ENCODE measurements at places on chromosomes 3 and 15.

GRCh38 chr15:59632714-59633113, 21.1 kb downstream of the GCNT3 start:
- DNase-seq = no peak

DNA sequence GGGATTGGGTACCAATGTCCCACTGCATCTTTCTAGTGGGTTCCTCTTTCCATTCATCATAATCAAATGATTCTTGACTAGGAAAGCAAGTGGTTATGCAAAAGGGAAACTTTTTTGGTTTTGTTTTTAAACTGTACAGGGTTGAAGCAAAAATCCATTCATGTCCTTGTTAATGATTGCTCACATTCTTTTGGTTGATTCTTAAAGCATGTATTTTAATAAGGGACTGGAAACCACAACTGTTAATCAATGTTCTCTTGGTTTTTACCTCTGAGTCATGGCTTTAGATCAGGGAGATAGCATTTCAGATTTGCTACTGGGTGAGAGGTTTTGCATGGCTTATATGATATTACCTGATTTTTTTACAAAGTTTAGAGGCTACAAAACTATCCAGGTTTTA, 371.7 kb upstream of the RGMA start:
- DNase-seq = no peak

GRCh38 chr3:46127503-46127902, 80.6 kb downstream of the CCR1 start:
- DNase-seq = no peak

- no peak for DNase-seq
These were observed 124.4 kb upstream of the FOXB1 start for GRCh38 chr15:59879506-59880265.

GRCh38 chr3:122920986-122921385, 106.6 kb downstream of the SEMA5B start:
- DNase-seq = no peak

- no peak for DNase-seq
These were observed 408.4 kb downstream of the AGBL1 start for GRCh38 chr15:86488046-86488445.

DNA sequence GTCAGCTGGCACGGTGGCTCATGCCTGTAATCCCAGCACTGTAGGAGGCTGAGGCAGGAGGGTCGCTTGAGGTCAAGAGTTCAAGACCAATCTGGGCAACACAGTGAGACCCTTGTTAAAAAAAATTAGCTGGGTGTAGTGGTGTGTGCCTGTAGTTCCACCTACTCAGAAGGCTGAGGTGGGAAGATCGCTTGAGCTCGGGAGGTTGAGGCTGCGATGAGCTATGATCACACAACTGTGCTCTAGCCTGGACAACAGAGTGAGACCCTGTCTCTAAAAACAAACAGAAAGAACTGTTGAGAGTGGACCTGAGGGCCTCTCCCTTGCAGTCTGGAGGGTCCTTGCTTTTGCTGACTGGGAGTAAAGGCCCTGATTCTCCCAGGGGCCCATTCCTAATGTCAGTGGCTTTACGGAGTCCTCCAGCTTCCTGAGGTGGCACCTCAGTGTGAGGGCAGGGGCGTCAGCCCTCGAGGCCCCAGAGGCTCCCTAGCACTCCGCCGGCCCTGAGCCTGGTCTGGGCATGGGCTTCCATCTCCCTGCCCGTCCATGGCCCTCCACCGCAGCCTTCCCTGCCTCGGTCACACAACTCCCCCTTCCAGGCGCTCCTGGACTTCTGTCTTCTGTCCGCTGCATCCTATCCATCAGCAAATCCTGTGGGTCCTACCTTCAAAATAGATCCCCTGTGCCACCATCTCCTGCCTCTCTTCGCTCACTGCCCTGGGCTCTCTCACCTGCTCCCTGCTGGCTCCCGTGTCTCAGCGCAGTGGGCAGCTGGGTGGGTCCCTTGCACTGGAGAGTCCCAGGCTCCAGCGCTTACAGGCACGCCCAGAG, 19.0 kb downstream of the FBLN2 start:
- no peak for DNase-seq

GRCh38 chr15:36766449-36766848, 187.0 kb downstream of the CDIN1 start:
- no peak for DNase-seq

DNA sequence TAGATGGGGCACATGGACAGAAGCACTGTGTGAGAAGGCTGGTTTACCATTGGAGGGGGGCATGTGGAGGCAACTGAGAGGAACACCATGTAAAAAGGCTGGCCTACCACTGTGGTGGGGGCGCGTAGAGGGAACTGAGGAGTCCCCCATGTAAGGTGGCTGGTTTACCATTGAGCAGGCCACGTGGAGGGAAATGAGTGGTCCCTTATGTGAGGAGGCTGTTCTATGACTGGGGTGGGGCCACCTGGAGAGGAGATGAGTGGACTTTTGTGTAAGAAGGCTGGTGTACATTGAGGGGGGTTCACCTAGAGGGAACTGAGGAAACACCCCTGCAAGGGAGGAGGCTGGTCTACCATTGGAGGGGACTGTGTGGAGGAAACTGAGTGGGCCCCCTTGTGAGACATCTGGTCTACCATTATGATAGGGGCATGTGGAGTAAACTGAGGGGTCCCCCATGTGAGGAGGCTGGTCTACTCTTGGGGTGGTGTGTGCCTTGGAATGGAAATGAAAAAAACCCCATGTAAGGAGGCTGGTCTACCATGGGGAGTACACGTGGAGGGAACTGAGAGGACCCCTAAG, 156.9 kb downstream of the FBLN2 start:
- no peak for DNase-seq

GRCh38 chr3:150874666-150875219, 30.5 kb downstream of the MINDY4B start:
- no peak for DNase-seq

DNA sequence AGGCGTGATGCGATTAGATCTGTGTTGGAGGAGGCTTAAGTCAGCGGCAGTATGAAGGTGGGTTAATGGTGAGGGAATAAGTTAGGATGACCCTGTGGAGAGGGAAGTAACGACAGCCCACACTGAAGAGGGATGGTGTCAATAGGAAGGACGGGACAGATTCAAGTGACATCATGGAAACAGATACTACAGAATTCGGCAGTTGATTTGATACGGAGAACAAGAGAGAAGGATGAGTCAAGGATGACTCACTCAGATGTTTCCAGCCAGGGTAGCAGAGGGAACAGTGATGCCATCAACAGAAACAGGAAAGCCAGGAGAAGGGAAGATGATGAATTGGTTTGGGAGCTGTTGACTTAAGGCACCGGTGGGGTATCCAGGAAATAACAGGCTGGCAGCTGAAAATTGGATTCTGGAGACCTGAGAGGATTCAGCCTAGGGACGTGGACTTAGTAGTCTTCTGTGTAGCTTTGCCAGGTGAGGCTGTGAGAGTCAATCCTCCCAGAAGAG, 38.0 kb downstream of the SHC4 start:
- DNase-seq = no peak

- DNase-seq = no peak
These were observed 243.7 kb downstream of the CADPS start for GRCh38 chr3:62631488-62631887.

- DNase-seq = no peak
These were observed 70.3 kb upstream of the ARL8B start for GRCh38 chr3:5051772-5052171.

GRCh38 chr3:62774221-62774620, 101.0 kb downstream of the CADPS start:
- no peak for DNase-seq
